ENCODE measurements at places on chromosomes 1 and 21.

- DNase-seq: no peak
Measured at GRCh38 chr21:43575473-43575844, 83.8 kb downstream of the HSF2BP start.

DNA sequence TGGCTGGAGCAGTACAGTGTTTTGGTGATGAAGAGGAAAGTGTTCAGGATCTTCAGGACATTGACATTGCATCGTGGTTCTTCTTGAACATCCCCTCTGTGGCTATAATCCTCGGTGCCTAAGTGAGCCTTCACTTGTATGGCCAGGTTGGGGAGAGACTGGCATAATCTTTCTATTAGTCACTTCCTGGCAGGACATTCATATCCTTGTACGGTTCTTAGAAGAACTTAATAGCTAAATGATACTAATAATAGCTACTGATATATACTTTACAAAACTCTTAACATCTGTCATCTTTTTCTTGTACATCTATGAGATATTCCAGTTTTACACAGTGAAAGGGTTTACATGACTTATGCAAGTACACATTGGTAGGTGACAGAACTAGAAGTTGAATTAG lies 35.8 kb downstream of the CELF3 start:
- no peak for DNase-seq

GRCh38 chr1:89203166-89203565 lies 4.4 kb upstream of the GBP4 start:
- DNase-seq: no peak

DNA sequence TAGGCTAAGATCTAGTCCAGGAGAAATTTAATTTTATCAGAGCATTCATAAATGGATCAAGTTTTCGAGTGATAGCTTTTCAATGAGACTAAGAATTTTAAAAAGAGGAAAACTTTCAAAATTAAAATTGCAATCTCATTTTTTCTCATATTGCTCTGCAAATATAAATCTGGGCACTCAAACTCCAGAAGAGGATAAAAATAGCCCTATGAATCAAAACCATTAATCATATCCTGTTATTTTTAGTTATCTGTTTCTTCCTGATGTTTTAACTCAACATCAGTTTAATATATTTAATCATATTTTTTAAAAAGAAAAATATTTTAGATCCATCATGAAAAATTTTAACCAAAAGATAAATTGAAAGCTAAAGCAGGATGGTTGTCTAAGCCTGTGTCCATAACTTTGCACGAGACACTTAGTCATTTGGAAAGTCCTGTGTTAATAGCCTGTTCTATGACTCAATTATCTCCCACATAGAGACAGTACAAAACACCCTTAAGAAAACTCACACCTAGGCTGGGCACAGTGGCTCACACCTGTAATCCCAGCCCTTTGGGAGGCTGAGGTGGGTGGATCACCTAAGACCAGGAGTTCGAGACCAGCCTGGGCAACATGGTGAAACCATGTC lies 17.1 kb upstream of the PRRC2C start:
- DNase-seq: no peak

DNA sequence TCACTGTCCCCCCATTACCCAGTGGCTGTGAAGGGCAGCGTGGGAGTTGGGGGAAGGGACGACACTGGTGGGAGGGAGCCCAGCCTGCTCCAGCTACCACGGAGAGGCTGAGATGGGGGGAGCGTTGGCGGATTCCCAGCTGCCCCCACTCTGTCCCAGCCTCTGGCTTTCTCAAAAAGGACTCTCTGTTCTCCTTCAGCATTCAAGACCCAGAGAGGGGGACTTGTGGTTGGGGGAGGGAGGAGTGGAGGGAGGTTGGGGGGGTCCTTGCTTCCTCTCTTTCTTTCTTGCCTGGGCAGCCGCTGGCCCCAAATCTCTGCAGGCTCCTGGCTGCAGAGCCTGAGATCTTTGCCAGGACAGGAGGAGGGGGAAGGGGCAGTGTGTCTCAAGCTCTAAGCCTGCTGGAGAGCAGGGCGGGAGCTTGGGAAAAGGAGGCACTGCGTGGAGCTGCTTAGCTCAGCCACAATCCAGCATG lies 2.2 kb downstream of the ATP1A2 start:
- no peak for DNase-seq

GRCh38 chr1:92536980-92537884 lies 50.5 kb upstream of the GFI1 start:
- no peak for DNase-seq

Measured in activated T-helper 1 cell treated with anti-CD3 and anti-CD28 coated beads, Interleukin-2, amount 50 U/mL, for 16 hours (primary cell).